ENCODE measurements at places on chromosomes 13 and 19. TPM values are rescaled to one million over a fixed set of nuclear protein-coding genes. Genes with fewer than 3 reads are reported as not detected.

DNA sequence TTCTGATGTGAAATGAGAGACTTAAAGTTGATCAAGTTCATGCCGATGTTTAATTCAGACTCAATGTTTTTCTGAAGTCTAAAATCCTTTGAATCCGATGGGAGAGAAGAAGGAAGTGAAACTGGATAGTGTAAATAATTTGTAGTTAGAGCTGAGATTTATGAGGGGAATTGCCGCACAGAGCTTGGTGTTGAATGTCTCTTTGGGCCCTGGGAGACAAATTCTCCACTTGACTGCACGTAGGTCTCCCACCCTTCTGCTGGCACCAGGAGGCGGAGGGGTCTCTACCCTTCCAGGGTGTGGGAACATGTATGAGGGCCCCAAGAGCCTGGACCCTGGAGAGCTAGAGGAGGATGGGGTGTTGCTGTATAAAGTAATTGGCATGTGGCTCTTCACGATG, 140.8 kb upstream of the SERP2 start:
- H3K4me3 ChIP-seq: no peak overlapping the region
- no peaks in the 10 kb centered on the region for H3K36me3 ChIP-seq
- H3K27ac ChIP-seq: no peak overlapping the region

Gene RNF113B
- not detected for total RNA-seq

Gene GAS6
- total RNA-seq: 0.58 TPM

Gene ZNF730
- total RNA-seq: 0.61 TPM

Gene GDF15
- 0.45 TPM for total RNA-seq

All from activated T-helper 17 cell treated with anti-CD3 and anti-CD28 coated beads, Interleukin-2, amount 50 U/mL, for 72 hours (primary cell).